ENCODE measurements at places on chromosomes 7 and 10.

DNA sequence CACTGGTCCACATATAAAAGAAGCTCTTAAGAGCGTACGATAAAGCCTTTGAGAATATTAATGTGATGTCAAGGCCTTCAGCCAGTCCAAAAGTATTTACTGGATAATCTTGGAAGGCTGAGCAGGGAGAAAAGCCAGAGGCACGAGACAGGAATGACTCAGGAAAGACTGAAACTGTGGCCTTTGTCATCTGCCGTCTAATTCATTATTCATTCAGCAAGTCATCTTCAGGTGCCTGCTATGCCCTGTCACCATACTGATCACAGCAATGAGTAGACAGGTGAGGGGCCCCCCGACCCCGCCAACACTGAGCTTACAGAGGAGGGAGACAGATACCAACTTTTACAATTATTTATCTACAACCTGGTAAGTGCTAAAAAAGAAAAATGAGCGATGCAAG lies 78.9 kb downstream of the VOPP1 start:
- no peak for DNase-seq

- DNase-seq: no peak
Observed at GRCh38 chr7:77476871-77477270, 60.2 kb upstream of the PTPN12 start.

DNA sequence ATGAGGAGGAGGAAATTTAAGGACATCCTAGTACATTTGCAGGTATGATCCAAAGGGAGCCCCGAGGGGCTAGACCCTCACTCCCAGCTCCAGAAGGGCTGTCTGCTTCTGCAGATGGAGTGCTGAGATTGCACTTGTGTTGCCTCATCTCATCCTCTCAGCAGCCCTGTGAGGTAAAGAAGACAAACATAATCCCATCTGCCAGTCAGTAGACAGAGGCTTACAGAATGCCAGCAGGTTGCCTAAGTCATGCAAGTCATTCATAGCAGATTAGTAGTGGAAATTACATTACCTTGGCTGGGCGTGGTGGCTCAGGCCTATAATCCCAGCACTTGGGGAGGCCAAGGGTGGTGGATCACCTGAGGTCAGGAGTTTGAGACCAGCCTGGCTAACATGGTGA lies 45.4 kb downstream of the BLVRA start:
- DNase-seq: no peak

DNA sequence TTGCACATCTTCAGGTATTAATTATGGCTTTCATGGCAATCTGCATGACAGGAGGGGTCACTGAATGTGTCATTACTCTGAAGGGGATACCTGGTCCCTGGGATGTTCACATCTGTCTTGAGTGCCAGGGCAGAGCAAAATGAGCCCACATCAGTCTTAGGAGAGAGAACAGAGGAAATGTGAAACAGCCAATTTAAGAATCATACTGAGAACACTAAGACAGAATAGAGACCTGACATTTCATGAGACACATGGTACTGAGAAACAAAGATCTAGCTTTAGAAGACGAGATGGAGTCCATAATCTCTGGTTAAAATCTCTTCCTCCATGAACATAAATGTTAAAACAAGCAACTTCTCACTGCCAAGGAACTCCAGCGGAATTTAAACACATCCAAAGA lies 34.1 kb upstream of the FZD1 start:
- DNase-seq: no peak

- peak; percentile 8 for DNase-seq
Observed at GRCh38 chr10:3059974-3060373, 7.4 kb upstream of the PFKP start.

- no peak for DNase-seq
Observed at GRCh38 chr7:46508583-46508982, 587.5 kb upstream of the IGFBP3 start.

DNA sequence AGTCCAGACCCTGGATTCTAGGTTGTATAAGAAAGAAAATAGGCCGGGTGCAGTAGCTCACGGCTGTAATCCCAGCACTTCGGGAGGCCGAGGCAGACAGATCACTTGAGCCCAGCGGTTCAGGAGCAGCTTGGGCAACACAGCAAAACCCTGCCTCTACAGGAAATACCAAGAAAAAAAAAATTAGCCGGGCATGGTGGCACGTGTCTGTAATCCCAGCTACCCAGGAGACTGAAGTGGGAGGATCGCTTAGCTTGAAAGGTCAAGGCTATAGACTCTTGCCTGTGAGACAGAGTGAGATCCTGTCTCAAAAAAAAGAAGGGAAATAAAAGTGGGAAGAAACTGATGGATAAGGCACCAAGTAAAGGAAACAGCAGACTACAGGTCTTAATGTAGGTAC lies 287.9 kb upstream of the KLF14 start:
- no peak for DNase-seq

DNA sequence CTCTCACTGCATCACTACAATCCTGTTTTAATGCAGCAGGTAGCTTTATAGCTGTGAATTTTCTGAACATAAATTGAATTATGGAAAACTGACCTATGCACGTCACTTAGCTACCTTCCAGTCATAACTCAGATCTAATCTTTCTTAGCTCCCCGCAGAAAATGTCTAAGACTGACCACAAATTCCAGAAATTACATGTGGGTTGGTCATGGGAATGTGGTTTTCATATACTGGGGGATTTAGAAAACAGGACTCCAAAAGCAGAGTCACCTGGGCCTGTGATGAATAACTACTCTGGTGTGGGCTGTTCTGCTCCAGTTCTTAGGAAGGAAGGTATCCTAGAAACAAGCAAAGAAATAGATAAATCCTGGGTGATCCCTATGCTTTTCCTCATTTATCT lies 178.4 kb upstream of the LRRTM3 start:
- DNase-seq: no peak

DNA sequence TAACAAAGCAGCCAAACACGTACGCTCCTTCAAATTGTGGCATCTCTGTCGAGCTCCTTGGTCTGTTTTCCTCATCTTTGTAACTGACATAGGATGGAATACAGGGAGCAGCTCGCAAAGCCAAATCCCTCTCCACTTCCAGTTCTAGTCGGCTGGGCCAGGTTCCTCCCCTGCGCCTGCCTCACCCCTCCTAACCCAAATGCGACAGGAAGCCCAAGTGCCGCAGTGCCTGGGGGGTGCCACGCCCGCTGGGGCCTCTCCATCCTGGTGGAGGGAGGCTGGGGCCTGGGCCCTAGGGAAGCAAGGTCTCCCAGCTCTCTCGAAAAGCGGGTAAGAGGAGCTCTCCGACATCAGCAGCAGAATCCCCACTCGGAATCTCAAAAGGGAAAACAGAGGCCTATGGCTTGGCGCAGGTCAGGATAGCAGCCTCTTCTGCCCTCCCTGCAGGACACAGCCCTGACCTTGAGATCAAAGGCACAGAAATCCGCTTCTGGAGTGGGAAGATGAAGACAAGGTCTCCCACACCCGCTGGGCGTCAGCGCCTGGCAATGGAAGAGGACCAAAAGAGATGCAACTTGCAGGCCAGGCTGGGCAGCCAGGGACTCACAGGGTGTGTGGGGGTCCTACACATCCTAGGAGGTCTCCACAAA lies 165.8 kb downstream of the NRF1 start:
- DNase-seq: no peak

DNA sequence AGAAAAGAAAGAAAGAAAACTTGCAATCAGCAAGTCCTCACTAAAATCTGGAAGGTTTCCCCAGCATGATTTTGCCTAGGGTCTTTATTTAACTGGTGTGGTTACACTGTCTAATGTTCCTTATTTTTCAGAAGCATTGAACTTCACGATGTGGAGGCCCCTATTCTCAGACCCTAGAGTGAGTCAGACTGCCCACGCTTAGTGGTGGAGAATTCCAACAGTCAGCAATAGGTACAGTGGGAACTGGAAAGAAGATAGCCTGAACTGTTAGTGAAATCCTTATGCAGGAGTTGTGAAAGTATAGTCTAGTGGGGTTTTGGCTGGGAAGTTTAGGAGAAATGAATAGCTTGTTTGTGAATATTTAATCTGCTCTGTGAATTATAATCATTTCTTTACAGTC lies 115.0 kb downstream of the FZD1 start:
- no peak for DNase-seq

GRCh38 chr10:92003258-92003657 lies 79.7 kb downstream of the BTAF1 start:
- no peak for DNase-seq

- DNase-seq: no peak
Observed at GRCh38 chr7:100708395-100708794, 2.5 kb downstream of the POP7 start.

DNA sequence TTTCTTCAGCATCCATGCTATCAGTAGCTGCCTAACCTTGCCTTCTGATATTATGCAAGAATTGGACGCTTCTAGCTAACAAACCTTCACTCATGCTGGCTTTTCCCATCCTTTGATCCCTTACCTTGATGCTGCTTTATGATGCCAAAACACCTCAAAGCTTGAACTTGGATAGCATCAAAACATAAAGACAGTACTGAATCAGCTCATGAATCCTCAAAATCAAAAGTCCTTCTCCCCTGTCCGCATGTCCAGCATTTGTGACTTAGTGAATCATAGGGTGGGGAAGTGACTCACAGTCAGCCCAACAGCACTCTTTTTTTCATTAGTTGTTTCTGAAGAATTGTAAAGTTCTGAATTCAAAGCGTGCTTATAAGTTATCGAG lies 89.5 kb upstream of the PIK3CG start:
- peak; percentile 47 for DNase-seq

GRCh38 chr7:89336121-89336520 lies 540.6 kb upstream of the TEX47 start:
- no peak for DNase-seq

GRCh38 chr7:5177060-5177459 lies 13.0 kb upstream of the WIPI2 start:
- DNase-seq: peak; percentile 78

- DNase-seq: no peak
Observed at GRCh38 chr10:22278441-22278782, 37.8 kb upstream of the COMMD3 start.

GRCh38 chr7:30869794-30870611 lies 41.6 kb upstream of the AQP1 start:
- peak; percentile 33 for DNase-seq
